A375 (cell line): ENCODE measurements at places on chromosomes 1 and 21. TPM values are rescaled to one million over a fixed set of nuclear protein-coding genes. Genes with fewer than 3 reads are reported as not detected.

ZBED6 gene
- total RNA-seq = 10.6 and 12.3 TPM in 2 replicates

SCAMP3 gene
- 171 and 220 TPM in 2 replicates for total RNA-seq

EPHA2 gene
- total RNA-seq = 283 and 306 TPM in 2 replicates

MMP23B gene
- 0.08 and 1.4 TPM in 2 replicates for total RNA-seq

NR1I3 gene
- not detected in 2 replicates for total RNA-seq

CD34 gene
- total RNA-seq = 0.19 TPM in 1 of 2 replicates, not detected in the other

CAMK1G gene
- total RNA-seq = not detected in 2 replicates
